ENCODE measurements at places on chromosomes 1 and 21. TPM values are rescaled to one million over a fixed set of nuclear protein-coding genes. Genes with fewer than 3 reads are reported as not detected.

DNA sequence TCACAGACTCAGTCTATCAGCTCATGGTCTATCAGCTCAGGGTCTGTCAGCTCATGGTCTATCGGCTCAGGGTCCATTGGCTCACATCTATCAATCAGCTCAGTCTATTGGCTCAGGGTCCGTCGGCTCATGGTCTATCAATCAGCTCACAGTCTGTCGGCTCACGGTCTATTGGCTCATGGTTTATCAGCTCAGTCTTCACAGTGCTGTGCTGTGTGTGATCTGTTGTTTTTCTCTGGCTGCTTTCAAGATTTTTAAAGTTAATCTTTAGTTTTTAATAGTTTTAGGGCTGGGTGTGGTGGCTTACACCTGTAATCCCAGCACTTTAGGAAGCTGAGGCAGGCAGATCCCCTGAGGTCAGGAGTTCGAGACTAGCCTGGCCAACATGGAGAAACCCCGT is 14.4 kb downstream of the C1orf159 start:
- DNase-seq: no peak

KCNE2 gene
- not detected for total RNA-seq

DNA sequence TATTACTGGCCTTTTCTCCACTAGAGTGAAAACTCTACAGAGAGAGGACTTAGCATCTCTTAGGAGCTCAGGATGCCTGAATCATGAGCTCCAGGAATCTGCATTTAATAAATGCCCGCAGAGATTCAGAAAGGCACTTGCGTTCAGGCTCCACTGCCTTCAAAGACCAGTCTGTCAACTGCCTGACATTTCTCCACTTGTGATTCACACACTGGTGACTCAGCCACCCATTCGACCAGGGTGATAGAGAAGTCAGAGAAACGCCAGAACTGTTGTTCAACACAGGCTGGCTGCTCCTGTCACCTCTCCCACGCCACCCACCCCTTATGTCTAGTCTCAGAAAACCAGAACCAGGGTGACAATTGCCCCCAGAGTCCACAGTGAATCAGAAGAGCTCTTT is 26.9 kb upstream of the LBR start:
- peak; percentile 74 for DNase-seq

DNA sequence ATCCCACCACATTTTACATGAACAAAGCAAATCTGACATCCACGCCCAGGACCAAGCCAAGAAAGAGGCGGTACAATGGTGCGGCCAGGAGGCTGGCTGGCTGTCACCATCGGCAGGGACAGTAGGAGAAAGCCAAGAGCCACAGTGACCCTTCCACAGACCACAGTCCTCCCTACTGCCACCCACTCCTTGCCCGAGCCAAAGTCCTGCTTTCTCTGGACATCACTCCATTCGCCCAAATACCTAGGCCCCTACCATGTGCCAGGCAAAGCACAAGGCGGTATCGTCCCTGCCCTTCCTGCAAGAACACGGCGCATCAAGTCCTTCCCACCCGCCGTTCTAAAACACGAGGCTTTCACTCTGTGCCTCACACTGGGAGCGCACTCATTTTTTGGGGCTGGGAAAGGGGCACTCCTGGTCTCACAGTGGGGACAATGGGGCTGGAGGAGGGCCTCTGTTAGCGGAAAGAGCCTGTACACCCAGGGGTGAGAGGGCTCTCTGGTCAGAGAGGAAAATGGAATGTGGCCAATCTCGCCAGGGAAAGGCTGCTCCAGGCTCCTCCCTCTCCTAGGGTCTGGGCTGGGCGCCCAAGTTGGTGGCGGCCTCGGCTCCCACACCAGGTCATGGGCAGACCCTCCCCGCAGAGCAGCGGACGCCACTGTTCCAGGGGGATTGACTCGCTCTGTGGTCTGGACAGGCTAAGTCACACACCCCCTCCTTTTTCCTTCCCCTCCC is 26.5 kb downstream of the SSBP3 start:
- no peak for DNase-seq

CRABP2 gene
- 2.4 TPM for total RNA-seq

TCHHL1 gene
- not detected for total RNA-seq

GRCh38 chr1:201885531-201886075 is 3.1 kb upstream of the SHISA4 start:
- DNase-seq: no peak

- DNase-seq: no peak
These were observed 2.4 kb downstream of the HMGB4 start for GRCh38 chr1:33866281-33866680.

- no peak for DNase-seq
These were observed 7.1 kb downstream of the BECN2 start for GRCh38 chr1:241964550-241965282.

DNA sequence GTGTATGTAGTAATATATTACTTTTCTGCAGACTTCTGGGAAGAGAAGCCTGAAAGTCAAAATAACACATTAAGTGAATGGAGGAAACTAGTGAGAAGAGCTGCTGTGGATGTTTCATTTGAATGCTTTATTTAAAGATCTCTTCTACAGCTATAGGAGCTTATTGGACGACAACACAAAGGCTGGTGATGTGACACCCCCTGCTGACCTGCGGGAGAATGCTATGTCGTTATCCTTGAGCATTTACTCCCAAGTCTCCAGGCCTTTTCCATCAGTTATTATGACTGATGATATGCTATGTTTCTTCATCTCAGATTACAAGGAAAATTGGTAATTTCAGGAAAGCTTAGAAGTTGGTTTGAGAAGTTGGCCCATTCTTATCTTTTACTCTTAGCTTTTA is 22.3 kb upstream of the PLA2G4A start:
- no peak for DNase-seq

DNA sequence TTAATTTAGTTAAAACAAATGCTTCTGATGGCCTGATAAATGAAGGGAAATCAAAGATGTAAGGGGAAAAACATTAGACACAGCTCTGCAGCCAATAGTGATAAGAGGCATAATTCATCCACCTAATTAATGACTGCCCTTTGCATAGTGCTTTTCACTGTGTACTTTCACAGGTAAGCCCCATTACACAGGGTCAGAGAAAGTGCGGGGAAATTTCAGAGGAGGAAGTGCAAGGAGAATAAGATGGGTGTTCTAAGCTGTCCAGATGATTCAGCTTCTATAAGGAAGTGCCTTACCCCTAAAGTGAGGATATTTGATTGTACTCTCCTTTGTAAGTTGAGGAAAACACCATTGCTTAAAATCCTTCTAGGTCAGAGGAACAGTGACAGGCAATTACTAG is 88.0 kb downstream of the NR5A2 start:
- DNase-seq: no peak

STMN1 gene
- total RNA-seq: 80.0 TPM

GRCh38 chr1:36709869-36710481 is 227.3 kb upstream of the CSF3R start:
- no peak for DNase-seq

LIN28A gene
- total RNA-seq: 0.46 TPM

CDC42BPA gene
- total RNA-seq: 0.52 TPM

GRCh38 chr1:117985973-117986372 is 56.4 kb downstream of the WDR3 start:
- no peak for DNase-seq
